ENCODE measurements at places on chromosomes 6 and 20.
A peak's percentile ranks its signal among the peaks of the same experiment; 100 is the strongest.

- DNase-seq: no peak
These were observed 402 bp upstream of the TAF8 start for GRCh38 chr6:42049948-42050296.

DNA sequence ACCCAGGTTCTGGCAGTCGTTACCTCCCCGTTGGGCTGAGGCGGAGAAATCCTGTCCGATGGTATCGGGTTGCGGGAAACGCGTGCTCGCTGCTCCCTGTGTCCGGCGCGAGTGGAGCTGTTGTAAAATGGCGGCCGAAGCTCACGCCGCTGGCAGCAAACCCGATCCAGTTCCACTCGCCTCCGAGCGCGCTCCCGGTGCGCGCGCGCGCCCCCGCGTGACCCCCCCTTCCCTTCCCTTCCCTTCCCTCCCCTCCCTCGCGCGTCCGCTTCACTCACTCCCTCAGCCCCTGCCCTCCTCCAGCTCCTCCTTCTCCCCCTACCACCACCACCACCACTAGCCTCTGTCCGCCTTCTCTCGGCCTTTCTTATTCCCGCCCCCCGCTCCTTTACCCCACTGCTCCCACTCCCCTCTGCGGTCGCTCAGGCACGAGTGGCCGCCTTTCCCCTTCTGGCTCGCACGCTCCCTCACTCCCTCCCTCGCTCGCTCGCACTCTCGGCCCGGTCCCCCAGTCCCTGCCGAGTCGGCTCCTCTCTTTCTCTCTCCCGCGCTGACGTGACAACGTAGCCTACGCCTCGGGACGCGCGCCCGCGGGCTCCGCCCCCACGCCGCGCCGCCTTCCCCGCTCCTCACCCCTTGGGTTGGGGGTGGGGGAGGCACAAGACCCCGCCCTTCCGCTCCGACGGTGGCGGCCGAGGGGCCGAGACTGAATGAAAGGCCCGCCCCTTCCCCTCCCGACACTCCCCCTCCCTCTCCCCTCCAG is at the start of gene SYNCRIP:
SYNCRIP (minus strand) TSS at position 113 of the 763 bp plus-strand sequence. CDS start 1,447 bp downstream, outside the sequence.
- peak; percentile 97 for DNase-seq

DNA sequence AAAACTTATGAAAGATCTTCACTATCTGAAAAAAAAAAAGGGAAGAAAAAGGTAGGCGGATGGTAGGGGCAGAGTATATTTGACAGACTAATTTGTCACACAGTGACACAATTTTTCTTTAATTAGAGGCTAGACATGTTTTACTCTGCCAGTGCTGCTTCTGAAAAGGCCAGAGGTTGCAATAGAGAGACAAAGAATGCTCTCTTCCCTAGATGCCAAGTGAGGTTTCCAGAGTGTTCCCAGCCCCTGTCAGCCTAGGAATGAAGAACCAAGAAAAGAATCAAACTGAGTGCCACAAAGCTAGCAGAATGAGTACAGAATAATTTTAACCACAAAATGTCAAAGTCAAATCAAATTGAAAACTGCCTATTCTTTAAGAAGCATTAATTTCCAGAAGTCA is 13.0 kb downstream of the PNISR start:
- no peak for DNase-seq

DNA sequence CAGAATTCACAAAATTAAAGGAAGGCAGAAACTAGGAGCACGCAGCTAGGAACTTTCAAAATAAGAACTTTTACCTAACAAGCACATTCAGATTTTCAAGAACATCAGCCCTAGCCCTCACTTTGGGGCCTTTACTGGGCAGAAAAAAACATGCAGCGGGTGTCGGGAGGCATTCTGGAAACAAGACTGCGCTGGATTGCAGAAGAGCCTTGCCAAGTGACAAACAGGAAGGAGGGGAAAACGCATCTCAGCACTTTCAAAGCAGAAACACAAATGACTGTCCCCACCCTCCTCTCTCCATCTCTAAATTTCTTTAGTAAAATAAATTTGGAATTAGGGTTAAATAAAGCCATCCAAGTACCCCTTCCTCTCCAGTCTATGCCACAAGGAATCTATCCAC is 74.6 kb upstream of the RREB1 start:
- DNase-seq: no peak

DNA sequence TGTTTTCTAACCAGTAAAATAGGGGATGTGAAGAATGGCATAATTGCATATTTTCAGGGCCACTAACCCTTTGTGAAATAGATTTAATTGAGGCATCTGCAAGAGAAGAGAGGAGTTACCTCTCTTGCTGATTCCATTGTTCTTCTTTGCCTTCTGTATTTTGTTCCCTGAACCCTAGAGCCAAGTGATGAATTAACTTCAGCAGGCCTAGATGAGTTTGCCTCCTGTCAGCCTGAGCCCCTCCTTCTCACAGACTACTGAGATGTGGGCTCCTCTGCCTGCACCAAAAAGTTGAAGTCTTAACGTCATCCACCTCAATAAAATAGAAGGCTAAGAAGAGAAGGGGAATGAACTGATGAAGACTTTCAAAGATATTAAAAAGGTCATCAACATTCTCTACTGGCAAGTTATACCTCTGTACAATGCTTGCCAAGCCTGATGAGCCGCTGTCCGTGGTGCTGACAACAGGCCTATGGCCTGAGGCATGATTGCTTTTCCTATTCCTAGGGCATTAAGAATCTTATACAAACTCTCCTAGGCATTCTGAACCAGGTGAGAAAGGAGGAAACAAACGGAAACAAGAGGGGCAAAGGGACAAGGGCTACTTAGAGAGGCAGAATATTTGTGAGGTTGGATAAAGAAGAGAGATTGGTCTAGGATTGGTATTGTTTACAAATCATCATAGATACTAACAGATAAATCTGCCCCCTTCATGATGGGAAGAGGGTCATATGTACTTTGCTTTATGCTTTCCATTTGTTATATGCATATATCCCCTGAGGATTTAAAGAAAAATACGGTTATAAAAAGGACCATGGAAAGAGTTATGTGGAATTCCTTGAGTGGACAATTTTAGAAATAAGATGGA is 46.8 kb downstream of the CD24 start:
- DNase-seq: peak; percentile 16

- DNase-seq: no peak
These were observed 413.7 kb downstream of the RFPL4B start for GRCh38 chr6:112760831-112761230.

GRCh38 chr20:18276821-18277220 is 11.5 kb upstream of the ZNF133 start:
- DNase-seq: peak; percentile 66

- DNase-seq: peak; percentile 36
These were observed 807 bp downstream of the TBC1D20 start for GRCh38 chr20:461254-462198.

DNA sequence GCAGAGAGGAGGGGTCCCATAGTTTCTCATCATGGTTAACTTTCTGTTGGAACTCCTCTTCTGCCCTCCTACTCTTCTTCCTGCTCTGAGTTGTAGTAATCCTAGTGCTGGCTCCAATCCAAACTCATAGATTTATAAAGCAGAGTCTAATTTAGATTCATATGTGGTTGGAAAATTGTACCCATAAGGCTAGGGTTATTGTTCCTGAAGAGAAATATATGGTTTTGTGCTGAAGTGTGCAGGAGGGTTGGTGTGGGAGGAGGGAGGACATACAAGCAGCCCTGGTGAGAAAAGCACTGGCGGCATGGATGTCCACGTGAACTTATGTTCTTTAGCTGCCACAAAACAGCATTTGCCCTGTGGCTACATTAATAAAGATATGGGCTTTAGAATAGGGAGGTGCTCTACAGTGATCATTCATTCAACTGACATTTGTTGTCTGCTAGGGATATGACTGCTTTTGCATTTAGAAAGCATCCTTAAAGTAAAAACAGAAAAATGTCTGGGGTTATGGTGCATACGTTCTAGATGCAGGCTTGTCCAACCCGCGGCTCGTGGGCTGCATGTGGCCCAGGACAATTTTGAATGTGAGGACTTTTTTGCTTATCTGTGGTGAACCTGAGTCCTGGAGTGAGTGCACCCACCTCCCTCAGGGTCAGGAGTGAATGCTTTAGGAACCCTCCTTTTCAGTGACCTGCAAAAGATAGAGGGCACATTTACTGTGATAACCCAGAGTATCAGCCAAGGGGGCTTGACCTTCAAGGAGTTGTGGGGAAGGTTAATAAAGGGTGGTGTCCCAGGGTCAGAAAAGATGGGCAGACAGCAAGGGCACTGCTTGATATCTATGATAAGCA is 4.1 kb downstream of the HLA-A start:
- DNase-seq: no peak

DNA sequence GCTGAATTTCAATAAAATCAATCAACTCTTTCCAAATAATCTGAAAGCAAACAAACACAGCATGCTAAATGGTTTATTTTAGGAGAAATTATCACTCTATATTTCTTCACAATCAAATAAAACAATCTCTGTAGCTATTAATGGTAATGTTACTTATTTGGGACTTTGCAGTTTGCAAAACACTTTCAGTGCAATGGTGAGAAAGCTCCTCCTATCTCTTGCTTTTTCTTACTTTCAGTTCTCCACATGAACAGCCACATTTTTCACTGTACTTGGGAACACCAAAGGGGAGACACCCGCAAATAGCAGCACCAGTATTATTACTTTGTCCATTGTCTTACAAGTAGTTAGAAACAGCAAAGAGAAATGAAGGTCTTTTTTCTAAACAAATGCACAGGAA is 92.4 kb downstream of the DST start:
- DNase-seq: no peak

DNA sequence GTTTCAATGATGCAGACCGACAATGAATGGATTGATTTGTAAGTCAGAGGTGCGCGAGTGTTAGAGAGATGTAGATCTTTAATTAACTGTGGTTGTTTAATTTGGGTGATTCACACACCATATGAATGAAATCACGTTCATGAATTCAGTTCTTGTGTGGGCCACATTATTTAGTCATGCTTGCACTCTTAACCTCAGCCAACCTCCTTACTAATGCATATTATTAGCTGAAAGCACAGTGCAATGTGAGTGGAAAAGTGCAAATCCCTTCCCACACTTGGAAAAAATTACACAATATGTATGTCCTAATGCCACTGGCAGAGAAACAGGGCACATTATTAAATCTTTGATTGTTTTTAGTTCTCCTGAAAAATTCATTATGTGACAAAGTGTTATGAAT is 512.5 kb downstream of the BCKDHB start:
- no peak for DNase-seq

GRCh38 chr6:41449399-41450245 is 96.6 kb upstream of the FOXP4 start:
- no peak for DNase-seq

GRCh38 chr6:145626857-145627256 is 108.5 kb downstream of the EPM2A start:
- no peak for DNase-seq

DNA sequence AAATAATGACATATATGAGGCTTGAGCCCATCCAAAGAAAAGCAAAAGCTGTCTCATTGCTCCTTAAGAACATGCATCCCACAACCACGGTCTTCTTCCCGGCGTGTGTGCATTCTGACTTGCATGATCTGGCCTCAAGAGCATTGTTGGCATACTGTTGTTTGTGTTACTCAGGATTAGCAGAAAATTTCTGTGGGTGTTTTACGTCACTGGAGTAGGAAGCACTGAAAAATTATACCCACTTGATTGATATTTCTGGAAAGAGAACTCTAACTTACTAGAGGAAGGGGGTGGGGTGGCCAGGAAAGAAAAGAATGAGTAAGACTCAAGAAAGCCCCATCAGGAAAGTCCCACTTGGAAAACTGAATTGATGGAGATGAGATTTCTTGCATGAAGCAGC is 326.2 kb upstream of the PRDM1 start:
- DNase-seq: no peak

- DNase-seq: no peak
These were observed 59.9 kb downstream of the CNBD2 start for GRCh38 chr20:36028106-36028808.

GRCh38 chr6:26194816-26195375 is 107.7 kb downstream of the HFE start:
- no peak for DNase-seq

Measured in kidney capillary endothelial cell (primary cell).